Caco-2 (cell line): ENCODE measurements at places on chromosomes 3 and 15. TPM values are rescaled to one million over a fixed set of nuclear protein-coding genes. Genes with fewer than 3 reads are reported as not detected.

GUCA1C gene
- total RNA-seq: not detected in 2 replicates

CEMIP gene
- total RNA-seq: 0.07 TPM in 2 replicates

DNA sequence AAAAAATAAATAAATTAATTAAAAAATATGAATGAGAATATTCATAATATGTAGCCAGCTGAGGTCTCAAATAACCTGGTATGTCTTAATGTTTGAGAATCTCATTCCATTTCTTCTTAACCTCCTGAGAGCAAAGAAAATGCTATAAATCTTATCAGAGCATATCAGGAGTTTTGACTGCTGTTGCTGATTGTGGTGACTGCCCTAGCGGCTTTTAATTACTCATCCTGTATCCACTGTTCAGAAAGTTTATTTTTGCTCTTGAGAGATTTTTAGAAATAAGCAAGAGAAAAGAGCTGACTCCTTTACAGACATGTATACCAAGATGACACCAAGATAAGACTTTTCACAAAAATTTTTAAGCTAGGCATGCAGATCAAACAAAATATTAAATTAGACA lies 454.8 kb upstream of the CBLB start:
- no peaks in the 10 kb centered on the region for H3K36me3 ChIP-seq
- H3K27me3 ChIP-seq: no peaks in the 10 kb centered on the region
- H3K27ac ChIP-seq: no peak overlapping the region
- no peak for DNase-seq

GRCh38 chr15:46129145-46129544 lies 494.3 kb downstream of the SQOR start:
- no peaks in the 10 kb centered on the region for H3K4me1 ChIP-seq
- DNase-seq: no peak
- H3K36me3 ChIP-seq: no peaks in the 10 kb centered on the region
- no peak overlapping the region for H3K4me3 ChIP-seq

- no peaks in the 10 kb centered on the region for H3K36me3 ChIP-seq
- no peak for DNase-seq
- H3K27me3 ChIP-seq: peaks cover 1% of the 10 kb centered on the region
- H3K4me3 ChIP-seq: no peak overlapping the region
- no peaks in the 10 kb centered on the region for H3K4me1 ChIP-seq
These were observed 411.2 kb downstream of the VPS13C start for GRCh38 chr15:61649046-61649445.

- no peaks in the 10 kb centered on the region for H3K4me1 ChIP-seq
- H3K27ac ChIP-seq: no peak overlapping the region
- H3K4me3 ChIP-seq: no peak overlapping the region
- no peaks in the 10 kb centered on the region for H3K27me3 ChIP-seq
These were observed 201.6 kb upstream of the TMC3 start for GRCh38 chr15:81575436-81576123.

DNA sequence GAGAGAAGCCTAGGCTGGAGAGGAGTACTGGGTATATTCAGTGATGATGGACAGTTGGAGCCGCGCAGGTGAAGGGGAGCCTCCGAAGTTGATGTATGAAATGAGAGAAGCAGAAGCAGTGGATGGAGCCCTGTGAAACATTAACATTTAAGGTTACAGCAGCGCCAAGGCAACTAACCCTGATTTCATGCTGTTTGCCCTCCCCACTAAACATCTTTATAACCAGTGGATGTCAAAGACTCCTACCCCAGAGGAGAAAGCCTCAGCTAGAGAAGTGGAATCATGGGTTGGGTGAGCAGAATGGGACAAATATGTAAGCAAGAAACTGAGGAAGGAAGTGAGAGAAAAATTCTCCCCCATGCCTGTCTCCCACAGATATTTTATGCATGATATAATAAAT lies 92.0 kb upstream of the NMNAT3 start:
- H3K27me3 ChIP-seq: no peaks in the 10 kb centered on the region
- H3K4me1 ChIP-seq: no peaks in the 10 kb centered on the region
- H3K36me3 ChIP-seq: no peaks in the 10 kb centered on the region
- no peak for DNase-seq
- no peak overlapping the region for H3K27ac ChIP-seq
- no peak overlapping the region for H3K4me3 ChIP-seq

DNA sequence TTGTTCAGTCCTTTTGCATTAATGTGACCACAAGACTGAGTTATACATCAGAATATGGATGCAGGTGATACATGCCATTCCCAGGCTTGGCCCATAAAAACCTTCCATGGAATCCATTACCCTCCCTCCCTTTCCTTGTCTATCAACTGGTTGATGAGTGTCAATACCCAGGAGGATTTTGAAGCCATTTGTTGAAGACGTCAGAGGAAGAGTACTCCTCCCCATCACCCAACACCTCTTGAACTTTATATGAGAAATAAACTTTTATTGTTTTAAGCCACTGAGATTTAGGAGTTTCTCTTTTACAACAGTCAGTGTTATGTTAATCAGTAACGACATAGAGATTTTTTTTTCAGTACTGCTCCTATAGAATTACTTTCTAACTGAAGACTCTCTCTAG lies 55.5 kb downstream of the P3H2 start:
- H3K4me1 ChIP-seq: no peaks in the 10 kb centered on the region
- no peak overlapping the region for H3K4me3 ChIP-seq
- H3K27ac ChIP-seq: no peak overlapping the region
- no peaks in the 10 kb centered on the region for H3K36me3 ChIP-seq

DNA sequence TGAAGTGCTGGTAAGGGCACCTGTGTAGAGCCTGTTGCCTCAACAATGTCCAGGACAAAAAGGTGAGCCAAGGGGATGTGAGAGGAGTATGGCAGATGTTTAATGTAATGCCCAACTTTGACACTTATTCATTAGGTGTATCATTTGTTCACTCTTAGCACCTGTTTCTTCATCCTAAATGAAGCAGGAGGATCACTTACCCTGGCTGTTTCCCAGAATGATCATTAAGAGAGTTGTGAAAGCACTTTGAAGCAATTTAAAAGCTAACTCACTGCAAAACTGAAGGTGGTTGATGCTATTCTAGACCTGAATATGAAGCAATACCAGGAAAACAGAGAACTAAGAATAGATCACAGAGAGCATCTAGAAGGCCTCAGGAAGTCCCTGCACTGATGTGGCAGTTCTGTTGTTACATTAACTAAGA lies 3.4 kb upstream of the HHLA2 start:
- DNase-seq: no peak
- no peaks in the 10 kb centered on the region for H3K36me3 ChIP-seq
- H3K4me3 ChIP-seq: no peak overlapping the region
- H3K4me1 ChIP-seq: peaks cover 24% of the 10 kb centered on the region
- no peak overlapping the region for H3K27ac ChIP-seq
- no peaks in the 10 kb centered on the region for H3K27me3 ChIP-seq

DNA sequence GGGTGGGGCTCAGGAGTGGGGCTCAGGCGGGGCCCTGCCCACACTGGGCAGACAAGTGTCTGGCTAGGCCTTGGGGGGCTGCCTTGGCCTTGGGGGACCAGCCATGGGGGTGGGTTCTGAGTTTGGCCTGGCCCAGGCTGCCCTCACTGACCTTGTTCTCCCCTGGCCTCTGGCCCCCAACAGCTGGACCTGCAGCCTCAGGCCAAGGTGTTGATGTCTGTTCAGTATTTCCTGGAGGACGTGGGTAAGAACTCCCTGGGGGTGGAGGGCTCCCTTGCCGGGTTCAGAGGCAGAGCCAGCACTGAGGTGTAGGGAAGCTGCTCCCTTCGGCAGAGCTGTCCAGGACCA lies 20.0 kb downstream of the PRKCD start:
- H3K4me3 ChIP-seq: no peak overlapping the region
- H3K27ac ChIP-seq: no peak overlapping the region
- H3K36me3 ChIP-seq: no peaks in the 10 kb centered on the region; the same call in 1 of the 2 replicates
- no peaks in the 10 kb centered on the region for H3K4me1 ChIP-seq
- no peak for DNase-seq
- H3K27me3 ChIP-seq: no peaks in the 10 kb centered on the region
